ENCODE measurements at places on chromosomes 16 and 17.

GRCh38 chr17:42675348-42675964 is 1.3 kb downstream of the PLEKHH3 start:
- no peak for DNase-seq

DNA sequence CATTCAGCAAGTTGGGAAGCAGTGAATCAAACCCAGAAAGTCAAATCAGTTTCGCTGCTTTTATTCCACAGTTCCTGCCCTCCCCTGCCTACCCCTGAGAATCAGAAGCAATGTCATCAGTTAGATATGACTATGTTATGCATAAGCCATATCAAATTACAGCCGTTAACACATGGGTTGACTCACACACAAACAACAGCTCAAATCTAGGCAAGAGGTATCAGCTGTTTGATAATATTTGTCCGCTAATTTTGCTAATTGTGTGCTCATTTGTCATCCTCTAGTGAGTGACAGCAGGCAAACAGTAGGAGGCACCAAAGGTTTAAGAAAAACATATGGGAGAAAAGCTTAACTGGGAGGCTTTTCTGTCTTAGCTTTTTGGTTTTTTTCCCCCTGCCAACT is 327.4 kb upstream of the CCL2 start:
- DNase-seq, result peak; percentile 10

GRCh38 chr17:82034371-82035011 is 3.0 kb downstream of the DCXR start:
- DNase-seq, result no peak

DNA sequence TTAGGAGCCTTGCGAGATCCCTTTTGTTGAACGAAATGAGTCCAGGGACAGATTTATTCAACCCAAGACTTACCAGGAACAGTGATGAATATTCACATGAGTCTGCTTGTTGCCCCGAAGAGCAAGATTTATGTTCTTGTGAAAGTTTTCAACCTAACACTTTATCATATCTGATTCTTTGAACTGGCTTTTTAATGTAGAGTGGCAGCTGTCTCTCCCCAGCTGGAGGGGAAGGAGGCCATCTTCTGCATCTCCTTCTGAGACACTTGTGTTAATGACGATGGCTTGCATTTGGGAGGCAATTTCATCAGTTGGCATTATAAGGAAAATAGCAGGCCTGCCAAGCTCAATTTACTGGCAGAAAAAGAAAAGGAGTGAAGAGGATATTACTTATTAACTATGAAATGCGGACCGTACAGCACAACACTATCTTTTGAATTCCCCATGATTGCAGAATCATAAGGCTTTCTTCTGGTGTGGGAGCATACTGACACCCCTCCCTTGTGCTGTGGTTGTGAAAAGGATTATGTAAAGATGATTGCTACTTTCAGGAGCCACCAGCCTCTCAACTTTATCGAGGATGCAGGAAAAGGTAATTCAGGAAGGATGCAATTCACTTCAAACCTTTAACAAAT is 35.7 kb downstream of the SMARCE1 start:
- DNase-seq, result no peak

GRCh38 chr17:79188048-79188447 is 113.4 kb downstream of the ENGASE start:
- DNase-seq, result peak; percentile 78

DNA sequence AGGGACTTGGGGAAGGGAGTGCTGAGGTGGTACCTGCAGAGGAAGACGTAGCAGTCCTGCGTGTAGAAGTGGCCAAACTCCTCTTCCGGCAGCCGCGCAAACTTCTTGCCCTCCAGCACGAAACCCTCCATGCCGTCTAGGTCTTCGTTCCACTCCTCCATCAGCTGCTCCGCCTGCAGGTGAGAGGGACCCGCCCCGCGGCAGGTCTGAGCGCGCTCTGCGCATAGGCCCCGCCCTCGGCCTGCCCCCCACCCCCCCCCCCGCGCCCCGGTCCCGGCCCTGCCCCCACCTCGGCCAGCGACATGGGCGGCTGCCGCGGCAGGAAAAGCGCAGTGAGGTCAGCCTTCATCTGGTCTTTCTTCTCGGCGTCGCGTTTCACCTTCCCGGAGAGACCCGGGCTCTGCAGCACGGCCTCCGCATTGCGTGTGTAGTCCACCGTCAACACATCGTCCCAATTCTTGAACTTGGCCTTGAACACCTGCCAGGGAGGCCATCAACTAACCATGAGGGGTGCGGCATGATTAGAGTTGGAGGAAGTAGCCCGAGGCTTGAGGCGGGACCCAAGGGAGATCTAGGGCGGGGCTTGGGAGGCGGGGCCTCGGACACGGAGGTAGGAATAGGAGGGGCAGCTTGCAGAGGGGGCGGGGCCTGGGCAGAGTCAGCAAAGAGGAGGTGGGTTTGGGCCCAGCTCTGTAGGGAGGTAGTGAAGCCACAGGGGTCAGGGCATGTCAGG is 11.5 kb downstream of the FLII start:
- DNase-seq, result peak; percentile 87

- no peak for DNase-seq
These were observed 8.1 kb upstream of the ATXN7L3 start for GRCh38 chr17:44207743-44208142.

GRCh38 chr16:75494184-75494583 is 1.1 kb downstream of the CHST6 start:
- no peak for DNase-seq

DNA sequence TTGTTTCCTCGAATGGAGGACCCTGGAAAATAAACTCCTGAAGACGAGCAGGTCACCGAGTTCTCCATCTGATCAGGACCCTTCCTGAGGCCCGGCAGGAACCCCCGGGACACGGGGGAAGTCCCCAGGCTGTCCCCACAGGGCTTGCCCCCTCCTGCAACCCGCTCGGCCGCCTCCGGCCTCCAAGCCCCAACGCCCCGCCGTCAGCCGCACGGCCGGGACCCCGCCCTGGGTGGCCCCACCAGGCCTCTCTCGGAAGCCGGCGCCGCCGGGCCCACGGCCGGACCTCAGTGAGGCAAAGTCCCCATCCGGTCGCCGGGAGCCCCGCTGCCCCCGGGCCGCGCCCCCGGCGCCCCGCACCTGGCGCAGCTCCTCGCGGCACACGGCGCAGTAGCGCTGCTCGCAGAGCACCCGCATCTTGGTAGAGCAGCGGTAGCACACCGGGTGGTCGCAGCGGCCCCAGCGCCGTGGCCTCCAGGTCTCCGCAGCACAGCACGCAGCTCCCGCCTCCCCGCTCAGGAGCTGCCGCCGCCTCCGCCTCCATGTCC is 383 bp downstream of the ZNF598 start:
- DNase-seq, result no peak

DNA sequence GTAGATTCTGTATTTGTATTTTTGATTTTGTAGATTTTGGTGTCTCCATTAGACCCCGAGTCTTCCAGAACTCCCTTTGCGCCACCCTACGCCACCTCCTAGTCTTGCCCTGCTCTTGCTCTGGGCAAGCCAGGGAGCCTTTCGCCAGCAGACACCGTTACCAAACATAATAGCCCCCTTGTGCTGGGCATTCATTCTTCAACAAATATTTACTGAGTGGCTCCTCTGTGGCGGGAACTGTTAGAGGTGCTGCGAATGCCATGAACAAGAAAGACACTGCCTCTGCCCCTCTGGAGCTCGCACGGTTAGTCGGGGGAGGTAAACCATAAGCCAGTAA is 841 bp upstream of the GPT2 start:
- DNase-seq, result no peak

- no peak for DNase-seq
These were observed 70.3 kb downstream of the PMP22 start for GRCh38 chr17:15194859-15195277.

DNA sequence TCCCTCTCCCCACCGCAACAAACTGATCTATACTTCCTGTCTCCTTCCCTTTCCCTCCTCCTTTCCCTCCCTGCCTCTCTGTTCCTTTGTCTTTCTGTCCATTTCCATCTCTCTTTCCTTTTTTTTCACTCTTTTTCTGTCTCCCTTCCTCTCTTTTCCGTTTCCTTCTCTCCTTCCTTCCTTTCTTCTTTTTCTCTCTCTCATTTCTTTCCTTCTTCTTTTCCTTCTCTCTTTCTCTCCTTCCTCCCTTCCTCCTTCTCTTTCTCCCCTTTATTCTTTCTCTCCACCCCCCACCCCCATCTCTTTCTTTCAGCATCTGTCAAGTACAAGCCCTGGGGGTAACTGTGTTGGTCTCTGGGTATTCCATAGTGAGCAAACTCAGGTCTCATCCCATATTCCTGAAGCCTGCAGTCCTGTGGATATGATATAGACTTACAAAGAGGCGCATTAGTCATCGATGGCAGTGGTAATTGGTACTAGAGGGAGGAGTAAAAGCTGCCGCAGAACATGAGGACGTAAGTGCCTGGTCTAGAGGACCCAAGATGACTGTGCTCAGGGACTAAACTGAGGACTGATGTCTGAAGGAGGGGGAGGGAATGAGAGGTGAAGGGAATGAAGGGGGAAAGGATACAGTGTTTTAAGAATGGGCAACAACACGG is 50.4 kb downstream of the VAT1L start:
- no peak for DNase-seq
